RWPE1 (cell line): ENCODE measurements at places on chromosomes 4 and X.

DNA sequence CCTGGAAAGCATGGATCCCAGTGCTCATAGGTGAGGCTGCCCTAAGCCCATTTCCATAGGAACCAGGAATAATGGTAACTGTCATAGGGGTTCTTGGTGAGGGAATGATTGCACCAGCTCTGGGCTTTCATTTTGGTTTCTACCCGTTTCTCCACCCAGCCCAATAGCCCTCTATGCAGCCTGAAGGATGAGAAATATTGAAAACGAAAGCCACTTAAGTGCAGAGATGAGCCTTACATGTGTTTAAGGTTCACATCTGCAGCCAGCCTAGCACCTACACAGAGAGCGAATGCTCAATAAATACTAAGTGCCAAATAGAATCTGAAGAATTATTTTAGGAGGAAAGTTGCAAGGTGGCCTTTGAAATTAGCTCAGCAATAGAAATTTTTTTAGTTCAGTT, 60.4 kb downstream of the MCF2 start:
- DNase-seq = no peak

DNA sequence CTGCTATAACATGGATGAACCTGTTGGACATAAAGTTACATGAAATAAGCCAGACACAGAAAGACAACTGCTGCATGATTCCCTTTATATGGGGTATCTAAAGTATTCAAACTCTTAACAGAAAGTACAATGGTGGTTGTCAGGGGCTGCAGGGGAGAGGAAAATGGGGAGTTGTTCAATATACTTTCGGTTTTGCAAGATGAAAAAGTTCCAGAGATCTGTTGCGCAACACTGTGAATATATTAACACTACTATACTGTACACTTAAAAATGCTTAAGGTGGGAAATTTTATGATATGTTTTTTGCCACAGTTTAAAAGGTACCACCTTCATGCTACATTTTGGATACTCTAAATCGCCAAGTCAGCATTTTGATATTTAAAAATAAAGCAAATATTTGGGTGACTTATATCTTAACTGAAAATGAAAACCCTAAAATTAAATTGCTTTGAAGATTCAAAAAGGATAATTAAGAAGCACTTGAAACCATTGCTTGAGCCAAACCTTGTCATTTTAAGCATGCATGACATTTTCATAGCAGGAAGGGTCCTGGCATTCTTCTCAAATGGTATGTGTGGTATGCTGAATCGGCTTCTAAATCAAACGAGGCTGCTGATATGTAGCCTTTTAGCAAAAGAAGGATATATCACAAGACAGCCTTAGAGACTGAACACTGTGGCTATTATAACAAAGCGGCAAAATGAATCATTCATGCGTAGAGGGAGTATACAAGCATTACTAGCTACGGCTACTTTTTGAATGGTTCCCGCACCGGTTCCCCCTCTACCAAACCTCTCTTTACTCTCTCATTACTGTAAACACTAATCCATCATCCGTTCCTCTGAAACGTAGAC, 607.1 kb upstream of the DIPK2B start:
- no peak for DNase-seq

DNA sequence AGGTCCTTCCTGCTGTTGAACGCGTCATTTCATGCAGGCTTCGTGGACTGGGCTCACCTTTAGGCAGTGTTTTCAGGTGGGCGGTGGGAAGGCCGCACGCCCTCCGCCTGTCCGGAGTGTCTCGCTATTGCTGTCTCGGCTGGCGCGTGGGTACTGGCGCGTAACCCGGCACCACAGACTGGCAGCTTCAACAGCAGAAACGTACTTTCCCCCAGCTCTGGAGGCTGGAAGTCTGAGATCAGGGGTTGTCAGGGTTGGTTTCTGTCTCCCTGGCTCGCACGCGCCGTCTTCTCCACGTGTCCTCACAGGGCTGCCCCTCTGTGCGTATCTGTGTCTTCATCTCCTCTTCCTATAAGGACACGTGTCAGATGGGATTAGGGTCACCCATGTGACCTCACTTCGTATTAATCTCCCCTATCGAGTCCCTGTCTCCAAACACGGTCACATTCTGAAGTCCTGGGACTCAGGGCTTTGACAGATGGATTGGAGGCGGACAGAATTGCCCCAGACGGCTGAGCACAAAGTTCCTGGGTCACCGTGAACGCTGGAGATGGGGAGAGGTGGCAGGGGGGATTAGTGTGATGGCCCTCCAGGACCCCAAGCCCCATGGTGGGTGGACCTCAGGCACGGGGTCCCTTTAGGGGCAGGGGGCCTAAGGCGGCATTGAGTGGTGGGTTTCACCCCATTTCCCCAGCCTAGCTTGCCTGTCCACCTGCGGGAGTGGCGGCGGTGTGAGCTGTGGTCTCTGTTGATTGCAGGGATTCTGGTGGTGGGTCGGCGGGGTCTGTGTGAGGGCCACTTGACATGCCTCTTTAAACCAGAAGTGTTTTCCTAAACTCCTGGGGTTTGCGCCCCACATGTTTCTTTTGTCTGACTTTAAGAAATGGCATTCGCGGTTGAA, 83.4 kb upstream of the LRPAP1 start:
- DNase-seq = no peak

DNA sequence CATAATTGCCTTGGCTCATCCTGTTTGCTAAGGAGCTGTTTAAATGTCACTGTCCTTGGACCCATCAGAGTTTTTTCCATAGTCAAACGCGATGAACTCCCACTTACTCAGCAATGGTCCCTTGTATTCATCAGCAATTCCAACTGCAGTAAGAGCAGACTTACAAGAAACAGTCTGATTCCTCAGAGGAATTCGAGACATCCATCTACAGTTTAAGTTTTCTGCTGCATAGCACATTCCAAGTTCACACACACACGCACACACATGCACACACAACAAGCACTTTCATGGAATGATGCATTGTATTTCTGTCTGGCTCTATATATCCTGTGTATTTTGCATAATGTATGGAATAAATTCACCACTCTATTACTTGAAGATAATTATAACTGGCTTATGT, 32.7 kb upstream of the TMEM150C start:
- no peak for DNase-seq

DNA sequence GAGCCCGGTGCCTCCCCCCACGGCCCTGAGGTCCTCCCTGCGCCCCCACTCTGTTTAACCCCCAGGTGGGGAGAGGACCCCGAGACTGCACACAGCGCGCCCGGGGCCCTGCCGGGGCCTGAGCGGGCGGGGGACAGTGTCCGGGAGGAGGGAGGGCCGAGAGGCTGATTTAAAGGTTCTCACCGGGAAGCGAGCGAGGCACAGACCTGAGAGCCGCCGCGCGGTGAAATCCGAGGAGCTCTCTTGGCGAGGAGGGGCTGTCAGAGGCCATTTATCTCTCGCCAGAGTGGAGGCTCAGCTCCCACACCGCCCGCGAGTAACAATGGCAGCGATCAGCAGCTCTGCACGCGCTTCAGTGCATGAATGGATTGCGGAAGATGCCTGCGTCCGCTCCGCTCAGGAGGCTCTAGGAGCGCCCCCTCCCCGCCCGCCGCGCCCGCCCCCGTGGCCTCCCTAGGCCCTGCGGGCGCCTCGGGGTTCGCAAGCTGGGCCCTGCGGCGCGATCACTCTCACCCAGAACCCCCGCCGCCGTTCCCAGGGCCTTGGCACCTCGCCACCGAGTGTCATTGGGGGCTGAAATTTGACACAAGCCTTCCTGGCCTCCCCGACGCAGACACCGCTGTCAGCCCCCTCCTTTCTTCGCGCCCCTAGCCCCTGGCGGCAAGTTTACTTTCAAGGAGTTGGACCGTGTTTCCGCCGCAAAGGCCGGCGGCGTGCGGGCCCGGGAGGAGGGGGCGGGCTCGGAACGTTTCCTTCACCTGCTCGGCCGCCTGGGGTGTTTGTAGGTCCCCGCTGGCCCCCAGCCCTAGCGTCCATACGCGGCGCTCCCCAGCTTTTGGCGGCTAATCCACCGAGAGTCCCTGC, 48.7 kb upstream of the BCOR start:
- DNase-seq = peak; percentile 8

- no peak for DNase-seq
Observed at GRCh38 chr4:114926583-114926982, 186.8 kb downstream of the NDST4 start.

DNA sequence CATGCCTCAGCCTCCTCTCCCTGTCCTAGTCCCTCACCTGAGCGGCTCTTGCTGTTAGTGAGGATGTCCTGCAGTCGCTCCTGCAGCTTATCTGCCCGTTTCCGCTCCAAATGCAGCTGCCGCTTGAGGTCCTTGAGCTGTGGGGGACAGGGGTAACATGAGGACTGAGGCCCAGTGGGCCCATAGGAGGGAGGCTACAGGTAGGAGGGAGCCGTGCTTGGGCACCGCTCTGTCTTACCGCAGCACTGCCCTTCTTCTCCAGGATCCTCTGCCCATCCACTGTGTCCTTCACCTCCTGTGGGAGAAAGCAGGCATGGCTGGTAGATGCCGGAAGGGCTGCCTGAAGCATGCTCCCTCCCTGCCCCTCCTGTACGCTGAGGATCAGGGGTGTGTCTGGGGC, 9.5 kb upstream of the KCND1 start:
- DNase-seq = no peak

DNA sequence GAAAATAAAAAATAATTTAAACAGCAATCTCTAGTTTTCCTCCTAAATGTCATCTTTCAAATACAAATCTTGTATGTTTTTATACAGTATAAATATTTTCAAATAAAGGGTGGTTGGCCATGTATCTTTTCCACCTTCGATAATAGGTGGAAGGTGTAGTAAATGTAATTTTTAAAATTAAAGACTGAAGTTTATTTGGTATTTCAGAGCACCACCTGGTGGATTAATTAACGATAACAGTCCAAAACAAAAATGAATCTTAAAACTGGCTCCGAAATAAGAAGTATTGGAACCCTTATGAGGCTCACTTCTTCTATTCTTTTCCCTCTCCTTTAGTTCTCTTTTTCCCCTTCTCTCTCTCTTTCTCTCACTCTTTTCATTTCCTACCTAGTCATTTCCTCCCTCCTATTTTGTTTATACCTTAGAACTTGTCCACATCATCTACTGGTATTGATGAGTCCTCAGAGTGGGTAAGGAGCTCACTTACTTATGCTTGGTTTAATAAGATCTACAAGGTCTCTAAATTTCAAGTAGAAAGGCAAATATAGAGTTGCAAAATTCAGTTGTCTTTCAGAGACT, 82.9 kb upstream of the EXOC1L start:
- DNase-seq = peak; percentile 31

- DNase-seq = no peak
Observed at GRCh38 chr4:123339507-123340380, 56.9 kb upstream of the SPRY1 start.

DNA sequence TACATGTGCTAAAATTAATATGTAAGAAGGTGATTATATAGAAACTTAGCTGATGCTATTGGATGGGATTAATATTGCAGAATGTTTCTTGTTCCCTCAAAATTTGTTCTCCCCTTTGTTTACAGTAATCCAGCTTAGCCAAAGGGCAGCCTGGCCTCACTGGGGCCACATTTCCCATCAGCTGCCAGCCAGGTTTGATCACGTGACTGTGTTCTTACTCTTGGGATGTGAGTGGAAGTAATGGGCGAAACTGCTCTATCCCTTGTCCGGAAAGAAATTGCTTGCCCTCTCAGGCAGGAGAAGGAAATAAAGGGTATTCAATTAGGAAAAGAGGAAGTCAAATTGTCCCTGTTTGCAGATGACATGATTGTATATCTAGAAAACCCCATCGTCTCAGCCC, 44.1 kb upstream of the FAT1 start:
- DNase-seq = no peak

DNA sequence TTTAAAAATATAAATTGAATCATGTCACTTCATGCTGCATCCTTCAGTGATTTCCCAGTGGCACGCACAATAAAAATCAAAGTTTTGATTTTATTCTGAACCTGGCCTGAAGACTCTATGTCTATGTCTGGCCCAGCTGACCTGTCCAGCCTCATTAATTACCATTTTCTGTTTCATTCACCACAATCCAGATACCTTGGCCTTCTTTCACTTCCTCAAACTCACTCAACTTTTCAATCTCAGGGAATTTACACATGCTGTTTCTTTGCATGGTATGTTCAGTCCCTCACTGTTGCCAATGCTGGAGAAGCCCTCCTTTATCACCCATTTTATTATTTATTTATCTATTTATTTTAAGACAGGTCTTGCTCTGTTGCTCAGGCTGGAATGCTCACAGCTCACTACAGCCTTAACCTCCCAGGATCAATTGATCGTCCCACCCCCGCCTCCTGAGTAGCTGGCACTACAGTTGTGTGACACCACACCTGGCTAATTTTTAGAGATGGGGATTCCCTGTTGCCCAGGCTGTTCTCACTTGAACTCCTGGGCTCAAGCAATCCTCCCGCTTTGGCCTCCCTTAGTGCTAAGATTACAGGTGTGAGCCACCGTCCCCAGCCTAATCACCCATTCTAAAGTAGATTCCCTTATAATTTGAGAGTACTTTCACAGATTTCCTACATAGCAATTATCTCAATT, 43.1 kb downstream of the ZGRF1 start:
- no peak for DNase-seq
